Heart right ventricle (tissue), 16 donors: ENCODE measurements at places on chromosomes 5 and 9. TPM values are rescaled to one million over a fixed set of nuclear protein-coding genes. Genes with fewer than 3 reads are reported as not detected.
A peak's percentile ranks its signal among the peaks of the same experiment; 100 is the strongest.

- no peak for DNase-seq
These were observed 816.6 kb upstream of the CDH6 start for GRCh38 chr5:30376848-30377247.

FTMT gene
- not detected for total RNA-seq

DNA sequence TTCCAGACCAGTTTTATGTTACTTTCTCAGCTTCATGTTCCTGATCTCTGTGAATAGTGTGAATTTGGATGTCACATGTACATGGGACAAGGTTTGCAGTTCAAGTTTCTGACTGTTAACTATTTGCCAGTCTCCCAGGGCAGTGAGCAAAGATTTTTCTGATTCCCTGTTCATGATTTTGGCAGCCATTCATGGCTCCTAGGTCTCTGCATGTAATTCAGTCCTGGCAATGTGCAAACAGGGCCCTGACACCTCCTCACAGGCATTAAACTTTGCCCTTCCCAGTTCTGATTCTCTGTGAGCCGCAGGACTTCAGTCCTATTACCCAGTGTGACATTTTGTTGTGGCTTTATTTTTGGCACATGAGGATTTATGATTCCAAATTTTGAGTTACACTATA lies 349.7 kb downstream of the ARRDC3 start:
- no peak for DNase-seq

FGFR4 gene
- total RNA-seq, result 0.92 TPM

DNA sequence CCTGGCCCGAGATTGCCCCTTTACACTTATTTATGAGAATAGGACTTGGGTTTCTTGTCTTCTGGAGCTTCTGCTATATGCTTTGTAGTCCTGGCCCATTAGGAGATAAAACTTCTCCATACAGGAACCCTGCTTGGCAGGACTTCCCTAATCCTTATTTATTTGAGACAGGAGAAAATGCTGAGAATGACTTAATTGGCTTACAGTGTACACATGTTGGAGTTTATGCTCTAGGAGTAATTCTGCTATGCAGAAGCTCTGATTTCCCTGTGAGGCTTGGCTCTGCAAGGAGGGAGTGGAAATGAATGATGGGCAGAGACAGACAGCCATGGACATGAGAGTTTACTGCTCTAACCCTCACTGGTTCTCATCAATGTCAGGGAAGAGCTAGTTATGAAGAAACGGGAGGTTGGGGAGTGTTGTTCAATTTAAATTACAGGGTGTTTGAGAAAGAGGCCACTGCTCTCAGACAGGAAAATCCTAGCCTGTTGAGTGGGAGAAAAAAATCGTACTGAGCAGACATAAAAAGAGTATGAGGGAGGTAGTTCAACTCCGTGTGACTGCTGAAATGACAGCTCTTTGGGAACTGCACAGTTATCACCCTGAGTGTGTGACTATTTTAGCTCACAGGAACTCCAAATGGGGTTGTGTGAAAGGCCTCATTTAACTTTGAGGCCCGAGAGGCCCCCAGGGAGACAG lies 37.5 kb downstream of the ACTBL2 start:
- no peak for DNase-seq

DNA sequence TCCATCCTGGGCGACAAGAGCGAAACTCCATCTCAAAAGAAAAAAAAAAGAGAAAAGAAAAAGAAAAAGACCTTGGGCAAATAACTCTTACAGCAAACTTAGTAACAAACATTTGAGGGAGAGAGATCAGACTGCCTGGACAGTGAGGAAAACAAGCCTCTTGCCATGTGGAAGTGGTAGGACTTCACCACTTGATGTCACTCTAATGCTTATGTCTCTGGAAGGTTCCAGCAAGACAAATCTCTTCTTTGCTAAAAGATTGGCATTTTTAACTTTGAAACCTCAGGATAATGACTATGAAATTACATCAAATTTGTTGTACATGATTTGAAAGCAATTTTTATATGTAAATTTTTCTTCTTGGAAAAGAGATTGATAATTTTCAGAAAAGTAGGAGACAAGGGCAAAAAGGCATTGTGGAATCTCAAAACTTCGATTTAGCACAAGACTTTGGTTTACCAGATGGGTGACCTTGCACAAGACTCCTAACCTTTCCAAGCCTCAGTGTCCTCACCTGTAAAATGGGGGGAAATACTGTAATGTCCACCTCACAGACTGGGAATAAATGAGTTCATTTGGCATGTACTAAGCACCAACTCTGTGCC lies 5.4 kb downstream of the ACTL7B start:
- DNase-seq, result no peak

ZNF354C gene
- total RNA-seq, result 4.8 TPM

KIF4B gene
- total RNA-seq, result not detected

DNA sequence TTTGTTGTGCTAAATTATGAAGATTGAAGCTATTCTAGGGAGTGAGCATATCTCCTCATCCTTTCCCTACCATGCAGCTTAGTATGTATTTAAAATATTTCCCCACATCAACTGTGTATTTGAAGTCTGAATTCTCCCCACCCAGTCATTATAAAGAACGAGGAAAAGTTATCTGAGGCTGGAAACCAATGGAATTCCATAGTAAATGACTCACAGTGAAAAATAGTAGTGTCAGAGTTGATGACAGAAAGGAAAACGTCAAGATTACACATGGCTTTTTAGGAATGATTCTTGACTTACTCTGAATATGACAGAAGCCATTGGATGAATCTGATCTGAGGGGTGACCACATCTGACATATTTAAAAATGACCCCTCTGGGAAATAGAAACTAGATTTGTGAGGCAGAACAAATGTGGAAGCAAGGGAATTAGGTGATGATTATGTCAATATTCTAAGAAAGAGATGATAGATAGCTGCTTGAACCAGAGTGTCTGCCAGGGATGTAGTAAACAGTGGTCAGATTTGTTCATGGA lies 1768.9 kb upstream of the CDH9 start:
- DNase-seq, result no peak

DNA sequence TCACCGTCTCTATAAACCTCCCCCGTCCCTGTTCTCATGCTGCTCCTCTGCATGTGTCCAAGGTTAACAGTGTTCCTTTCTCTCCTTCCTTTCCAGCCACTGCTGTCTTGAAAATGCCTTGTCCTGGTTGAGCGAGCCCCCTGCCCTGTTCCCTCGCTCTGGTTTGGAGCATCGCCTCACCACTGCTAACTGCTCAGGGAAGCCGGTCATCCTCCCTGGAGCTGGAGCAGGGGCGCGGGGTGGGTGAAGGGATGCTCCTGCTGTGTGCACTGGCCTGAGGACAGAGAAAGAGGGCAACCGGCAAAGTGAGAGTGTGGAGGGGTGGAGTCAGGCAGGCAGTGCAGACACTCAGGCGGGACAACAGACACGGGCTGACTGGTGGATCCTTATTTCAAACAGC lies 19.4 kb downstream of the UBE2QL1 start:
- DNase-seq, result no peak

ARHGEF39 gene
- total RNA-seq, result not detected

DNA sequence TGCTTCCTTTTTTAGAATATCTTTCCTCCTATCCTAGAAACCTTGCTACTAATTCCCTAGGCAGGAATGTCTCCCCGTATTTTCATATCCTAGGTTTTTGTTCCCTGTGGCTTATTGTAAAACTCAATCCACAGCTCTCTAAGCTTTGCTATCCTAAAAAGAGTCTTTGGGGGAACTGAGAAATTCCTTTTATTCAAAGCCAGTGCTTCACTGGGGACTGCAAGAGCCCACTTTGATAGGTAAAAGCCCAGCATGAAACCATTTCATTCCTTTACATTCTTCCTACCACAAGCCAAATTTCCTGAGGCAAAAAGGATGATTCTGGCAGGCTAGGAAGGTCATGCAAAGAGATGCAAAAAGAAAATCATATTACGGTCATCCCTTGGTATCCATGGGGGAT lies 5.8 kb upstream of the HACD4 start:
- no peak for DNase-seq

PCSK5 gene
- total RNA-seq, result 6.5 TPM

DNA sequence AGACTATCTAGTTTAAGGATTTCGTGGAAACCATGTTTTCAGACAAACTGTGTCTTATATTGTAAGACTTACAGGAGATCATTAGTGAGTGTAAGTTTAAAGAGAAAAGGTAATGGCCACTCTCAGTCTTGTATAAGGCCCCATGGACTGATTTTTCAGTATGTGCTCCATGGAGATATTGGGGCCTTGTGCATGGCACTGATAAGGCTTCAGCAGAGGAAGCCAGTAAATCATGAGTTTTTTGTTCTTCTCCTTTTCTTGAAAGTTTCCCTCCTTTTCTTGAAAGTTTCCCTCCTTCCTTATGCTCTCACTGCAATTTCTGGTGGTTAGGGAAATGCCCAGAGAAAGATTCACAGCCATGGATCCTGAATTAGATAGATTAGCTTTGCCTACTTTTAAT lies 471.3 kb downstream of the LRRC70 start:
- DNase-seq, result no peak

DNA sequence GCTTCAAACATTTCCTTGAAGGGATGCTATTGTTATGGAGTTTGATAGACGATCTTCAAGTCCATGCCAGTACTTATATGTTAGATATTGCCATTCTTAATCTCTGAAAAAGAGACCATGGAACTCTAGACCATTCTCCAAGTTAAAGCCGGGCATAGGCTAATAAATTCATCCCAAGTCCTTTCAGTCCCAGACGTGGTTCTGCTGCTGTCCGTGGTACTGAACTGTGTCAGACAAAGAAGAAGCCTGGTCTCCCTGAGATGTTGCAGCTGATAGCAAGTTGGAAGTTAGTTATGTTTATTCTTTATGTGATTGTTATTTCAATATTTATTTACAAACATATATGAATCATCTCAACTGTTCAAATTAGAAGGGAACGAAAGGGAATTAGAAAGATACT lies 158.7 kb downstream of the NMUR2 start:
- peak; percentile 28 for DNase-seq

TGFBI gene
- total RNA-seq, result 35.4 TPM

GRCh38 chr5:167899490-167900070 lies 391.9 kb upstream of the WWC1 start:
- DNase-seq, result no peak

- no peak for DNase-seq
These were observed 418.8 kb downstream of the KIAA0825 start for GRCh38 chr5:94199566-94199965.

RNF208 gene
- 23.9 TPM for total RNA-seq

DBH gene
- total RNA-seq, result not detected

DNA sequence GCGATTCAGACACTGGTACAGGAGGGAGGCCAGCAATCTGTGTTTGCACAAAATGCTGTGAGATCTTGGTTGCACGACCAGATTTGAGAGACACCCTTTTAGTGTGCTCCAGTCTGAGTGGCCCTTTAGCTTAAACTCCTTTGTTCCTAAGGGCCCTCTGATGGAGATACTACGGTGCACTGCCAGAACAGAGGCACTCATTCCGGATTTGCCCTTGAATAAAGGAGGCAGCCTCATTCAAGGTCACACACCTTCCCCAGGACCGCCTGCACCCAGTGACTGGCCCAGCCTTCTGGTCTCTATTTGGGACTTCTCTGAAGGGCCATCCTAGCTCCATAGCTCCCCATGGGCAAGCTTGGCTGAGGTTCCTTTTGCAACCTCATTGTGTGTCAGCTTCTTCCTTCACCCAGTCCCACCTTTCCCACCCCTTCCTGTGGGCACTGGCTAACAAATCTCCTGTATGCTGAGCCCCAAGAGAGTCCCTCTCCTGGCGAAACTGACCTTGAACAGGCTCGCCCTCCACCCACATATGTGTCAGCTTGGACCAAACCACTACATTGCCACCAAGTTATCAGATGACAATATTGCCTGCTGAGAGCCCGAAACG lies 191.7 kb downstream of the GABBR2 start:
- DNase-seq, result no peak

DNA sequence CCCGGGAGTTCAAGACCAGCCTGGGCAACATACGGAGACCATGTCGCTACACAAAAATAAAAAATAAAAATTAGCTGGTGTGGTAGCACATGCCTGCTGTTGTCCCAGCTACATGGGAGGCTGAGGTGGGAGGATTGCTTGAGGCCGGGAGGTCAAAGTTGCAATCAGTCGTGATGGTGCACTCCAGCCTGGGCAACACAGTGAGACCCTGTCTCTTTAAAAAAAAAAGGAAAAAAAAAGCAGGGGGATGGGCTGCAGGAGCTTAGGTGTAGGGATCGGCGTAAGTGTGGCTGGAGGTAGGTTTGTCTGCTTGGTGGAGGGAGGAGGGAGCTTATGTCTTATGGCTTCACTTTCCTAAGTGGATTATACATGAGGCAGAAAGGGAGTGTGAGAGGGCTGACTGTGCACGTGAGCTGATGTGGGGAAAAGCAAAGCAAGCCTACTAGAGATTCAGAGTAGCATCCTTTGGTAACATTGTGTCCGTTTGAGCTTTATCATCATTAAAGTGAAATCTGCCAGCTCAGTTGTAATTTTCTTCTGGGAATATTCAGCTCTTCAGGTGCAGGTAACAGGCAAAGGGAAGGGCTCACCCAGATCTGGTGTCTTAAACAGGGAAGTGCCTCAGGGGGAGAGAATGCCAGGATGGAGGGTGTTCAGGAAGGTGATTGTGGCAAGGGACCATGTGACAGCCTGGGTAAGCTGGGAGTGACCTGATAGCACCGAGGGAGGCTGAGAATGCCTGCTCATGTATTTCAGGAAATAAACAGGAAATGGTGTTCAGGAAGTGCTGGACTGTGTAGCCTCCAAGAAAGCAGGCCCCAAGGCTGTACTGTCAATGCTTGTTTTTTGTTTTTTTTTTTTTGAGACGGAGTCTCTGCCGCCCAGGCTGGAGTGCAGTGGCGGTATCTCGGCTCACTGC lies 17.6 kb upstream of the SETX start:
- DNase-seq, result peak; percentile 72

GRCh38 chr9:108078811-108079210 lies 589.2 kb upstream of the KLF4 start:
- DNase-seq, result no peak

DNA sequence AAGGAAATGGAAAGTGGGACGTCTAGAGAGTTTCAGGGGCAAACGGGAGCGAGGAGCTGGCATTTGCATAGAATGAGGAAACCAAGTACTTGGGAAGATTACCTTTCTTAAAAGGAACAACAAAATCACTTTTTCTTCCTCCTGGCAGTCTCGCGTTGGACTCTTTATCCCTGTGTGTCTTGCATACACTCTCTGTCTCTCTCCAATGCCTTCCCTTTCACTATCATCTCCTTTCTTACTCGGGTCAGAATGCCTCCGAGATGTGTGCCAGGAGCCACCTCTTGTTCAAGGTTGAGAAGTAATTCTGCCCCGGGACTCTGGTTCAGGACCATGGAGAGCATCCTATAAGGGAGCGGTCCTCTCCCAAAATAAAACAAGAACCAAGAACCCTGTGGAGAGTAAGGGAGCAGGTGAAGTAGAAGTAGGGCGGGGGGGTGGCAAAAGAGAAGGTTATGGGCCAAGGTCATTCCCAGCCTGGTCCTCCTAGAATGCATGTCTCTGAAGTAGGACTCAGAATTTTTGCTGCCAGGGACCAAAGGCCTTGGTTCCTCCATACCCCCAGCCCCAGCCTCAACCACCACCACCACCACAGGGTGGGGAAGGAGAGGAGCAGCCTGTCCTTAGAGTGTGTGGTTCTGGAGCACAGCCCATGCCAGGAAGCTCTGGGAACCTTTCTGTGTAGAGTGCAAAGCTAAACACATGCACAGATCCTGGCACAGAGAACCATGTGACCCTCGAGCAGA lies 72.1 kb upstream of the ARAP3 start:
- DNase-seq, result peak; percentile 40
